Left lobe of liver (tissue), 2 donors: ENCODE measurements at places on chromosomes 7 and 10. TPM values are rescaled to one million over a fixed set of nuclear protein-coding genes. Genes with fewer than 3 reads are reported as not detected.

LSM8 gene
- 6.8 TPM for total RNA-seq

GRCh38 chr10:104119996-104120395, 2.0 kb upstream of the SFR1 start:
- DNase-seq: no peak

DNA sequence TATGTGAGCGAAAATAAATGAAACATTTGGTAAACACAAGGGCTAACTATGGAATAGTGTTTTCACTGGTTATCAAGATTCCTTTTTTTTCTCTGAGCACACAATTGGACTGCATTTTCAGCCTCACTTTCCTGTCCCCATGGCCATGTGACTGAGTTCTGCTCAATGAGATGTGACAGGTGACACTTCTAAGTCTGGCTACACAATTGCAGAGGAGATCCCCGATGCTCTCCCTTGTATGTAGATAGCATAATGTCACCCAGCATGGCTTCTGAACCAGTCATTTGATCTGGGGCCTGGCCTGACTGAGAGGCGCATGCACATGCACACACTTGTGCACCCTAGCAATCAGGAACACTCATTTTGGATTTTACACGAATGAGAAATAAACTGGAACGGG, 581.8 kb downstream of the GRID1 start:
- DNase-seq: no peak

HK1 gene
- 6.8 TPM for total RNA-seq

DNA sequence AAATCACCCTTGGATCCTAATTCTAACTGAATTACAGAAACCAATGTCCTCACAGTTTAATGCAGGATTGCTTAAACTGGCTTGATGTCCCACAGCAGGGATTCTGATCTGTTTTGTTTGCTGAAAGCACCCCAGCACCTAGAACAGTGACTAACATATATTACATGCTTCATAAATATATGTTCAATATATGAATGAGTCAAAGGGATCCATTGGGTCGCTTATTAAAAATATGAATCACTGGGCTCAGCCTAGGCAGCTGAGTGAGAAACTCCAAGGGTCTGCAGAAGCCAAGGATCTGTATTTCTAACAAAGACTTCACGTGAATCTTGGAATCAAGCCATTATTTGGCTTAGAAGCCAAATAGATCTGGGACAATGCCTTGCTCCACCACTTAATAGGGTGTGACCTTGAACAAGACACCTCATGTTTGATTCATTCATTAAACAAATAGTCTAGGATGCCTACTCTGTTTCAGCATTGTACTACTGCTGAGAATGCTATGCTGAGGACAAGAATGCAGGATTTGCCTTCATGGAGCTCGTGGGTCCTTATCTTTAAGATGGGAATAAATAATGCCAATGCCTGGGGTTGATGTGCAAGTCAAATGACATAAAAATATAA, 103.4 kb upstream of the DLX6 start:
- DNase-seq: no peak

DNA sequence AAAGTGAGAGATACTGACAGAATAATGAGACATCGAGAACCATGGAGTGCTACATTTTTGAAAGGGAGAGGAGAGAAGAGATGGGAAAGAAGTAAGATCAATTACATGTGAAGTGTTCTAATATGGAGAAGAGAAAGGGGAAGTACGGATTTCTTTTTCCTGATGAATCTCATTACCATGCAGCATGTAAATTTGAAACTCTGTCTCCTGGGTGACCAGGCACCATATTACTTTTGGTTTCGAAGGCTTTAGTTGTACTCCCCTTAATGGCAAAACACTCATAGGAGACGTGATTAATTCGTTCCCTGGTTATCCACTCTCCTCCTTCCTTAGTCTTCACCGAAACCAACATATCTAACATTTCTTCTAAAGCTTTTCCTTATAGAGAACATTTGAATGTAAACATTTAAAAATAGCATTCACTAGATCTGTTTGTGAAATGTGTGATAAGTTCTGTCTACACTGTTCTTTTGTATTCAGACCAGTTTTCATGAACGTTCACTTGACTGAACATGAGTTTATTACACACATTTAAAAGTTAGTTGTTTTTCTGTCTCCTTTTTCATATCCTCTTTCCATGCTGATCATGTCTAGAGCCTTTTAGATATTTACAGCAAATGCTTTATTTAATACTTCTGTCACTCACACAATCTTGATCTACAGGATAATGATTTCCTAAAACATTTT, 80.2 kb upstream of the MSRB2 start:
- DNase-seq: no peak

- DNase-seq: no peak
Observed at GRCh38 chr10:43854007-43854406, 205.3 kb upstream of the ZNF32 start.

MMRN2 gene
- total RNA-seq: 9.6 TPM

GRCh38 chr7:21454906-21455305, 27.0 kb downstream of the SP4 start:
- DNase-seq: no peak

DNA sequence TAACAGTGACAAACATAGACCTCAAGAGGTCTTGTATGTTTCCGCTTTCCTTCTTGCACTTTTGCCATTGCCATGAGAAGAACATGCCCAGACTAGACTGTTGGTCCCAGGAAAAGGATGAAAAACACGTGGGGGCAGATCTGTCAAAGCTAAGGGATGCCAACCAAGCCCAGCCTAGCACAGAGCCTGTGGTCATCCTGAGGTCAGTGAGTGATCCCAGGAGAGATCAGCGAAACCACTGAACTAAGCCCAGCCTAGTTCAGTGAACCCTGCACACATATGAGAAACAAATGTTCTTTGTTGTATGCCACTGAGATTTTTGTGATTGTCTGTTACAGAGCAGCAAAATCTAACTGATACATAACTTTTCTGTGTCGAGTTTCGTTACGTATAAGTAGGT, 718.8 kb downstream of the MAGI2 start:
- no peak for DNase-seq

CLRN3 gene
- total RNA-seq: 25.1 TPM

- DNase-seq: no peak
Observed at GRCh38 chr10:112732277-112732921, 217.6 kb upstream of the TCF7L2 start.

- peak; percentile 70 for DNase-seq
Observed at GRCh38 chr10:66321723-66322665, 603.8 kb upstream of the LRRTM3 start.

GOLGA7B gene
- total RNA-seq: 0.53 TPM

GRCh38 chr7:24659505-24659904, 86.3 kb downstream of the PALS2 start:
- no peak for DNase-seq

WIPF3 gene
- total RNA-seq: 0.73 TPM

- DNase-seq: no peak
Observed at GRCh38 chr10:102420181-102420713, 389 bp upstream of the FBXL15 start.

DNA sequence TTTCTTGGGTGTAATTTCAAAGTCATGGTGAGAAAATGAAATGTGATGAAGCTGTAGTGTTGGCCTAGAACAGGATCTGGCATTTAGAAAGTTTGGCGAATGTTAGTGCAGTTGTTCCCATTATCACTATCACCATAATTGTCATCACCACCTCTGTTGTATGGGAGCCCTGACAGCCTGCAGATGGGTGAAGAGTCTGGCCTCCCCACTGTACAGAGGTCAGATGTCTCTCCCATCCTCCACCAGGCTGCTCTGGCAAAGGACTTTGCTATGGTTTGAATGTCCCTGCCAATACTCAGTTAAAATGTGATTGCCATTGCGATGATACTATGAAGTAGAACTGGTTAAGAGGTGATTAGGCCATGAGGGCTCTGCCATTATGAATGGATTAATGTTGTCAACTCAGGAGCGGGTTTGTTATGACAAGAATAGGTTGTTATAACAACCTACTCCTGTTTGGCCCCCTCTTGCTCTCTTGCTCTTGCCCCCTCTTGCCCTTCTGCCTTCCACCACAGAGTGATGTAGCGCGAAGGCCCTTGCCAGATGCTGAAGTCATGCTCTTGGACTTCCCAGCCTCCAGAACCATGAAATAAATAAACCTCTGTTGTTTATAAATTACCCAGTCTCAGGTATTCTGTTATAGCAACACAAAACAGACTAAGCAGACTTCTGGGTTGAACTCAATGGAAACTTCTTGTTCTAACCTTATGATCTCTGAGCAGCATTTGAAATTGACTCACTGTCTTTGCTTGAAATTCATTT, 90.0 kb downstream of the GRK5 start:
- DNase-seq: no peak

DNA sequence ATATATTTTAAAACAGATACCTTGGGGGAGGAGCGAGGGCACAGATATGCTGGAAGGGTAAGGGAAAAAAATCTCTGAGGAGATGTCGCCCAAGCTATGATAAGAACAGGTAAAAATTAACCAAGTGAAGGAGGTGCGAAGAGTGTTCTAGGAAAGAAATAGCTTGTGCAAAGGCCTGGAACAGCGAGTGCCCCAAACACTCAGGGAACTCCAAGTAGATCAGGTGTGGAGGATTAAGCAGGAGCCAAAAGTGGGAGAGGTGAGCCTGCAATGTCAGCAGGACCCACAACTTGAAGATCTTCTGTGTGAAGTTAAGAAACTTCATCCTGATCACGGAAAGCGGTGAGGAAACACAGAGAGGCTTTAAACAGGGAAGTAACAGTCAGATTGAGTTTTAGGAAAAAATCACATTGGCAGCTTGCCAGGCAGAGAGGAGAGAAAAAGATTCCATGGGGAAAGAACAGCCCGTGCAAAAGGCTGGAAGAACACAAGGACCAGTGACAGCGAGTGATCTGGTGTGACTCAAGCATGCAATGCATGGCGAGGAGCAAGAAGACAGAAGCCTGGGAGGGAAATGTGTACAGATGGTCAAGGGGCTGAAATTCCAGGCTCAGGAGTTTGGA, 30.7 kb downstream of the FGF8 start:
- no peak for DNase-seq

SFTPA2 gene
- 6.5 TPM for total RNA-seq

DNA sequence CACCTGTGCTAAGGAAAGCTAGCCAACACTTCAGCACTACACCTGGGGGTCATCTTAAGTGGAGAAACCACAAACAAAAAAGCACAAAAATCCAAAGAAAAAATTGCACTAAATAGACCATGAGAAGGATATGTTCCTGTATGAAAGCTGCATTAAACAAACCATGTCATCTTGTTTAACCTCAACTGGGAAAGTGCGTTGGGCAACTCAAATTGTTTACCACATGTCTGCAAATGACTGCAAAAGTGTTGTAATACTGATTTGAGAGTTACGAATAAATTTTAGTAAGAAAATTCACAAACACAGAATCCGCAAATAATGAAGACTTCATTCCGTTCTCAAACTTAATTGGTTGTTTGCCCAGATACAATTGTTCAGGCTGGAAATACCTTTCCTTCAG, 111.9 kb upstream of the EGFR start:
- no peak for DNase-seq

- DNase-seq: no peak
Observed at GRCh38 chr10:1050554-1050953, 1.6 kb upstream of the IDI1 start.

IFIT1 gene
- 9.6 TPM for total RNA-seq

CCDC172 gene
- total RNA-seq: not detected

DPP6 gene
- not detected for total RNA-seq

- DNase-seq: no peak
Observed at GRCh38 chr7:105822806-105823205, 53.6 kb downstream of the ATXN7L1 start.

DNA sequence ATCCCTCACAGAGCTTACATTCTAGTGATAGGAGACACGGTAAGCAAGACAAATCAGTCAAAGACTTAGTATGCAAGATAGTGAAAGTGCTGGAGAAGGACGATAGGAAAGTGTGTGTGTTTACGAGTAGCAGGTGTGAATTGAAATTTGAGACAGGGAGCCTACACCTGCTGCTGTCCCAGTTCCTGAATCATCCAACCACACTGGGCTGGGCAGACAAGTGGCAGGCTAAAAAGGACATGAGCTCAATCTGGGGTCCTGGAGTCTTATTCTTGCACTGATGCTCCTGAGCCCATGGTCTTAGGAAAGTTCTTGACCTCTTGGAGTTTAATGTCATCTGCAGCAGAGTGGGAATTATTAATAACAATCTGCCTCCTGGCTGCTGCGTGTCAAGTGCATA, 16.2 kb downstream of the RBP3 start:
- no peak for DNase-seq

TMEM72 gene
- not detected for total RNA-seq

DNA sequence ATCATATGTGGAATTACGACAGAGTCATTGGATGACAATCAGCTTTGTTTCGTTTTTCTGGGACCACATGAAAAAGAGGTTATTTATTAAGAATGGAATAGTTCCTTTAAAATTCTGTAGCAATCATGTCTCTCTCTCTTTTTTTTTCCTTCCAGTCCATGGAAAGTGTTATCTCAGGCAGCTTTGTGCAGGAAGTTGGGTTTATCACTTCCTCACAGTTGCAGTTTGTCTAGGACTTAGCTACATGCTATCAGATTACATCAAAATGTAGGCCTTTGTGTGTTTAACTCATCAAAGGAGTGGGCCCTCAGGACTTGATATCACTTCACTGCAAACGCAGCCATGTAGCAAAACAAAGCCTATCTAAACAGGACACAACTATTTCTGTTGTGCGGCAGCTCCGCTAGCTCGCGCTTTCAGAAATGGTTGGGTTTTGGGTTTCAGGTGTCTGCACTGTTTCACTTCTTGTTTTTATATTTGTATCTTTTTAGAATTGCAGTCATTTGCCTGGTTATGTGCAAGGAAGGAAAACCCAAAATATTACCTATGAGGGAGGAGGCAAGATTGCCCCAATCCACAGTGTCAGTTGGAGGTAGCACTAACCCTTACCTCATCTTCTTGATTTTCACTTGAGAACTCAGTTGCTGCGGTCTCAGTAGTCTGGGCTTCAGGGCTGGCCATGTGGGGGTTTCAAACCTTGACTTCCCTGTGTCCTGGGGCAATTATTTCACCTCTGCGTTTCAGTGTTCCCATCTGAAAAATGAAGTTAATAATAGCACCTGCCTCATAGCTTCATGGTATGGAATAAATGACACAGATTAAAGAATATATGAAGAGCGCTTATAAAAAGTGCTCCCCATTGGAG, 66.7 kb downstream of the HHEX start:
- no peak for DNase-seq

FEZF1 gene
- not detected for total RNA-seq

GRCh38 chr10:73647211-73647874, 6.1 kb upstream of the MYOZ1 start:
- no peak for DNase-seq

CBX3 gene
- total RNA-seq: 24.7 TPM

DNA sequence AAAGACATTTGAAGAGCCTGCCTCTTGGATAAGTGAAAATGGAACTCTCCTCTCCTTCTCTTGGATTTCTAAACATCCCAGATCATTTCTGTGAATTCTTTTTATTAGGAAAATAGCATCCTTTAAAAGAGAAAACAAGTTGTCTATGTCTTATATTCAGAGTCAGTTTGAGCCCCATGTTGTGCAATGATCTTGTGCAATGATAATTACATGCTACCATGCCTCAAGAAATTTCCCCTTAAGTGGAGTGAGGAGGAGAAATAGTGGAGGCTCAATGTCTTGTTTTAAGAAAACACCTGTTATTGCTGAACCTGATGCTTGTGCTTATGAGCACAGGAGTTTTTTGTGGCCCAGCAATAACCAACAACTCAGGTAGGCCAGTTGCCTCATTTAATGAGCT, 103.6 kb downstream of the NPSR1 start:
- no peak for DNase-seq

ARHGAP22 gene
- 0.13 TPM for total RNA-seq
